ENCODE measurements at places on chromosomes 1 and 21.

DNA sequence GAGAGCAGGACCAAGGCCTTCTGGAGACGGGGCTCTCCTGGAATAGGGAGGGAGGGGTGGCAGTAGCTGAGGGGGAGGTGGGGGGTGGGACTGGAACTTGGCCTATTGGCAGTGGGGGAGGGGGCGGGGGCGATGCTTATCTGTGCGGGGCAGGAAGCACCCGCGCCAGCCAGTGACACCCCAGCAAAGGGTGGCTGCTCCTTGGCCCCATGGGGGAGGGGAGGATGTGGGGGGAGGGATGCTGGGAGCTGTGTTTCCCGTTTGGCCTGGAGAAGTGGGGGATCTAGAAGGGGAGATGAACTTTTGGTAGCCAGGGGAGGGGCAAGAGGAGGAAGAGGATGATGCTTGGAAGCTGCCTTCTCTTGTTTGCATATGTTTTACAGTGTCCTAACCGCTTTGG lies 11.0 kb downstream of the ZBTB7B start:
- DNase-seq: no peak

GRCh38 chr1:61259379-61260148 lies 177.2 kb downstream of the NFIA start:
- DNase-seq: no peak

DNA sequence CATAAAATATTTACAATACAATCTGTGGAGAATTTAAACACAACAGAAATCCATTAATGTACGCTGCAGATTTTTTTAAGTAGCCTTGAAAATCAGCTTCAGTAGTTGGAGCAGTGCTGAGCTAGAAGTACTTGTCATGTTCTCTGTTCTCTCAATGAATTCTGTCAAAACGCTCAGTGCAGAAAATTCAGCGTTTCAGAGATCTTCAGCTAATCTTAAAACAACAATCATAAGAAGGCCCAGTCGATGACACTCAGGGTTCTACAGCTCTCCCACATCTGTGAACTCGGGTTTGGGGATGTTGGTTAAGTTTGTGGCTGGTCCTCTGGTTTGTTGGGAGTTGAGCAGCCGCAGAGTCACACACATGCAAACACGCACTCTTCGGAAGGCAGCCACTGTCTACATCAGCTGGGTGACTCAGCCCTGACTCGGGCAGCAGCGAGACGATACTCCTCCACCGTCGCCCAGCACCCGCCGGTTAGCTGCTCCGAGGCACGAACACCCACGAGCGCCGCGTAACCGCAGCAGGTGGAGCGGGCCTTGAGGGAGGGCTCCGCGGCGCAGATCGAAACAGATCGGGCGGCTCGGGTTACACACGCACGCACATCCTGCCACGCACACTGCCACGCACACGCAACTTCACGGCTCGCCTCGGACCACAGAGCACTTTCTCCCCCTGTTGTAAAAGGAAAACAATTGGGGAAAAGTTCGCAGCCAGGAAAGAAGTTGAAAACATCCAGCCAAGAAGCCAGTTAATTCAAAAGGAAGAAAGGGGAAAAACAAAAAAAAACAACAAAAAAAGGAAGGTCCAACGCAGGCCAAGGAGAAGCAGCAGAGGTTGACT lies 161.2 kb downstream of the RUNX1 start:
- DNase-seq: peak; percentile 38

- no peak for DNase-seq
These were observed 190.4 kb upstream of the KCTD3 start for GRCh38 chr1:215376544-215377264.

DNA sequence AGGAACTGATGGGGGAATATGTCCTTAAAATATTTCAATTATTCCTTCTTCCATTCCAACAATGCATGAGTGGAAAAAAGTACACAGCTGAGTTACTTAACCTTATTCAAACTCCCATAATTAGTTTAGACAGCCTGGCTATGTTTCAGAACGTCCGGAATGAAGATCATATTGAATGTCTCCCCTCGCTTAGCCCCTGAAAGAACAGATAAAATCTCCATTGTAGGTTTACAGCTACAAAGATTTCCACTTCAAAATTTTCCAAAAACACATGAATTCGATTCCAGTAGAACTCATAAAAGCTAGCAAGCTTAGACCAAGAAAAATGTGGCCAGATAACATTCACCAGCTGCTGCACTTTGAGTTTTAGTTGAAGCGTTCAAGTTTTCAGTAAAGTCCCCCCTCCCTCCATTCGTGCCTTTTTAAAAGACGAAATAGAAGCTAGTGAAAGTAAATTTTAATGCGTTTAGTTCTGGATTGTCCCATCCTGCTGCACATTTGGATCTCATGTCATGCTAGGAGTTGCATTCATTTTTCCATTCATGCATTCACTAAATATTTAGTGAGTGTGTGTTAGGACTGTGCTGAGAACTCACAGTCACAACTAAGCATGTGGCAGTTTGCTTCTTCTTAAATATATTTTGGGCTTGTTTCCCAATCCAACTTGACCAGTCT lies 29.4 kb upstream of the SSX2IP start:
- DNase-seq: no peak

GRCh38 chr1:23423415-23424292 lies 894 bp downstream of the TCEA3 start:
- no peak for DNase-seq

DNA sequence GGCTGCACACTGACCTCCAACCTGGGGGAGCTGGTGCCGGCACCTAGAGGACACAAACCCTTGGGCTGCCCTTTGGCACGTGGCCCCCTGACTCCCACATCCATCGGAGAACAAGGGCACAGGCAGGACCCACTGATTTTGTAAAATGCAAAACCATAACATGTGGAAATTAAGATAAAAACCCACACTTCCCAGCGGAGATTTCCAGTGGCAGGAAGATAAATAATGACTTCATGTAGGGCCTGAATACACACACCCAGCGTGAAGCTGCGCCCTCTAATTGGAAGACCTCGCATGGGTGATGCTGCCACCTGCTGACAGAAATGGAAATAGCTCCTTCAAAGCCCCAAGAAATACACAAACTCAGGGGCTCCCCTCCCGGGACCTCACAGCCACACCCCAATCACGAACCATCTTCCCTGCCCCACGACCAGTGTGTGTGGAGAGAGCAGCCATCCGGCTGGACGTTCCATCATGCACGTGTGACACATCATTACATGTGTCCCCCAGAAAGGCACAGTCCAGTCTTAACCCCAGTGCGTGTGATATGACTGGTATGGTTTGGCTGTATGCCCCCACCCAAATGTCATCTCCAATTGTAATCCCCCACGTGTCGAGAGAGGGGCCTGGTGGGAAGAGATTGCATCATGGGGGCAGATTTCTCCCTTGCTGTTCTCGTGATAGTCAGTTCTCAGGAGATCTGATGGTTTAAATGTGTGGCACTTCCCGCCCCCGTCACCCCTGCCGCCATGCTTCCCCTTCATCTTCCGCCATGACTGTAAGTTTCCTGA lies 5.7 kb upstream of the TPRG1L start:
- peak; percentile 21 for DNase-seq

DNA sequence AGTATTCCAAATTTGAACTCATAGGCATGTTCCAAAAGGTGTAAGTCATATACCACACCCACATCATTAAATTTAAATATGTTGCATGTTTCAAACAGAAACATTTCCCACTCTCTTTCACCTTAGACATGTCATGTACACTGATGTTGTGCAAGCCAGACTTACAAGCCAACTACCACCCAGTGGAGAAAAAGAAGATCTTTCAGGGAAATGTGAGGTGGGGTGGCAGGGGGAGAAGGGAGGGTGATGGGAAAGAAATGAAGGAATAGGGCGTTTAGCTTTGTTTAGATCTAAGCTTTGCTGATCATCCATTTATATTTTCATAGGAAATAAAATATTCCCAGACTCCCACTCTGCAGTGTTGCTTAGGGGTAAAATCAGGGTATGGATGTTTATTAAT lies 1.6 kb downstream of the NEGR1 start:
- DNase-seq: no peak
